CD4-positive, alpha-beta T cell treated with Interleukin-10 for 1 hour (primary cell): ENCODE measurements at places on chromosomes 1 and 21.

- DNase-seq: peak; percentile 39
Observed at GRCh38 chr1:200862713-200863415, 9.9 kb upstream of the GPR25 start.

DNA sequence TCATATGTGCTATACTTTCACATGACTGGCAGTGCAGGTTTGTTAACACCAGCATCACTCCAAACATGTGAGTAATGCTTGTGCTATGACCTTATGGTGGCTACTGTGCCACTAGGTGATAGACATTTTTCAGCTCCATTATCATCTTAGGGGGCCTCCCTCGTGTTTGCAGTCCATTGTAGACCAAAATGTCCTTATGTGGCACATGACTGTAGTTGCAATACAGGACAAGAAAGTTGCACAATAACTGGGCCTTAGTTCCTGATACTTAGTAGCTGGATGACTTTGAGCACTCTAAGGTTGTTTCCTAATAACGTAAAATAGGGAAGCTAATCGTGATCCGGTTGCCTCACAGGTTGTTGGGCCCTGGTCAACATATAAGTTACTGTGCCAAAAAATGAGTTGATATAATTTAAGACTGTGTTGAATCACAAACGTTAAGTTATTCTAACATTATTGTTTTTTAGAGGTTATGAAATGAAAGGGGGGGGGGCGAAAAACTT is 511 bp upstream of the SNX27 start:
- DNase-seq: no peak

DNA sequence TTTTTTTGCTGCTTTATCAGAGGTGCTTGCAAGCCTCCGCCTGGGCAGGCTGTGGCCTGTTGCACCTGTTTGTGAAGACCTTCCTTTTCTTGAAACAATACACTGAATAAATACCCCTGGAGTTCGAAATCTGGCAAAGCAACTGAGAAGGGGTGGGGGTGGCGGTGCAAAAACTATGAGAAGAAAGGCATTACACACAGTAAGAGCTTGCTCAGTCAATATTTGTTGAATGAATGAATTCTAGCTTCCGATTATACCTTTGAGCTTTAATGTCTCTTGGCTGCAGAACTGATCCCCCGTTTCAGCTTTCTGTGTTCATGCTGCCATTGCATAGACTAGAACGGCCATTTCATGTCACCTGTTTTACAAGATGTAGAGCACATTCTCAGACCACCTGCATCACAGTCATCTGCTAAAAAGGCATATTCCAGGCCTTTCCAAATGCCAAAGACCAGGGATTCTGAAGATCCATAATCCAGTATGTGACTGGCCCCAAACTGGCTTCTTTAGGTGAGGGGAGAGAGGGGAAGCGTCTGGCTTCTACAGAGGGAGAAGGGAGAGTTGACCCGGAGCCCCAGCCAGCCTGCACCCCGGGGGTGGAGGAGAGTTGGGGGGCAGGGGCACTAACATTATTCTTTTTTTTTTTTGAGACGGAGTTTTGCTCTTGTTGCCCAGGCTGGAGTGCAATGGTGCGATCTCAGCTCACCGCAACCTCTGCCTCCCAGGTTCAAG is 111.5 kb downstream of the ETS2 start:
- no peak for DNase-seq

DNA sequence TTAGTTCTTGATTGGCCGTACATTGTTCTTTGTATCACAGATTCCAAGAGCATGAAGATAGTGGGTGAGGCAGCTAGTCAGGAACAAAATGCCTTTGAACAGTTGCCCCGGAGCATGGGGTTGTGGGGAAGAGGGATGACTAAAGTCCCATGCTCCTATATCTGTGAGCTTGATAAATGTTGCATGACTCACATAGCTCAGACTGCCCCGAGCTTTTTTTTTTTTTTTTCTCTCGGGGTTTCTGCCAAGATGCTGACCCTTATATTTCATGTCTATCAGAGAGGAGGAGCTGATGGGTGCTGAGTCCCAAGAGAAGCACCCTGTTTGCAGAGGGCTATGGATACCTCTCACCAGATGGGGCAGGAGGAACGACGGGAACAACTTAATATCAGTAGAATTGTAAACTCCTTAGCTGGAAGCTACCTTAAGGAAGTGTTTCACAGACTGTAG is 40.6 kb downstream of the SRRM1 start:
- DNase-seq: no peak

GRCh38 chr1:168031627-168032026 is 94.8 kb upstream of the MPC2 start:
- no peak for DNase-seq

- DNase-seq: no peak
Observed at GRCh38 chr1:40270152-40270834, 12.3 kb downstream of the ZMPSTE24 start.

GRCh38 chr1:86696522-86696921 is 7.9 kb upstream of the SH3GLB1 start:
- DNase-seq: no peak

DNA sequence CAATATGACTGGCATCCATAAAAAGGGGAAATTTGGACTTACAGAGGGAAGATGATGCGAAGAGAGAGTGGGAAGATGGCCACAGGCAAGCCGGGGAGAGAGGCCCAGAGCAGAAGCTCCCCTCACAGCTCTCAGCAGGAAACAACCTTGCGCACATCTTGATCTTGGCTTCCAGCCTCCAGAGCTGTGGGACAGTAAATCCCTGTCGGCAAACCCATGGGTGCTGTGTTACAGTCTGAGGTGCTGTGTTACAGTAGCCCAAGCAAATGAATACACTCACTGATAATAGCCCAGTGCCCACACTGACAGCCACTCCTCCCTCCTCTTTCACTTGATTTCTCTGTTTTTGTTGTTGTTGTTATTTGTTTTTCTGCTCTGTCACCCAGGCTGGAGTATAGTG is 22.4 kb downstream of the CDCA8 start:
- DNase-seq: no peak

DNA sequence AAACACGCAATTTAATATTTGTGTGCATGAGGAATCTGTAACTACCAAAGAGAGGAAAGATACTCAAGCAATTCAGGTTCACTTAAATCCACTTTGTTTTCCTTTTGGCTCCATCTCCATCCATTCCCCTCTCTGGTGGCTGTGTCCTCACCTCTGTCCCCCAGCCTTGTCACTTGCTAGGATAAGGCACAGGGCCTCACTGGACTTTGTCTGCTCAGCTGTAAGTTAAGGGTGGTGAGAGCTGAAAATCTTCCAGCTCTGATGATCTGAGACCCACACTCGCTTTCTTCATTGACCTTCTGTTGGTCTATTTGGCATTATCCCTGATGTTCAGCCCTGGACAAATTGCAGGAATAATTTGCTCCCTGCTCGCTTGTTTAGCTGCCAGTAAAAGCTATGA is 56.5 kb downstream of the RHOU start:
- no peak for DNase-seq

DNA sequence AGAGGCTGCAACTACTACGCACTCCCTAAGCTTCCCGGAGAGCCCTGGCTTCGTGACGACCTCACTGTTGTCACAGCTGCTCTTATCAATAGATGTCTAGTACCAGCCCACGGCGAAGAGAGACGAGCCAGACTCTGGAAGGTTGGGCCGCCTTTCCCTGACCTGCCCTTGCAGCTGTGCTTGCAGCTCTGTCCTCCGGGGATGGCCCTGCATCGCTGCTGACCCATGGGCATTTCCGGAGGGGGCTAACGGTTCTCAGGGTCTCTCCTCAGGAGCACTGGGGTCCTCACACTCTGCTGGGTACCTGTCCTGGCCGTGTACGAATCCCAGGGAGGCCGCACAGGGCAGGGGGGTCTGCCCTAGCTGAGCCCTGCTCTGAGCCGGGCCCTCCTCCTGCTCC is 93.8 kb upstream of the COL6A1 start:
- DNase-seq: no peak

GRCh38 chr1:94209982-94210381 is 27.4 kb downstream of the ARHGAP29 start:
- DNase-seq: no peak

- no peak for DNase-seq
Observed at GRCh38 chr1:119987112-119987511, 82.3 kb downstream of the NOTCH2 start.

DNA sequence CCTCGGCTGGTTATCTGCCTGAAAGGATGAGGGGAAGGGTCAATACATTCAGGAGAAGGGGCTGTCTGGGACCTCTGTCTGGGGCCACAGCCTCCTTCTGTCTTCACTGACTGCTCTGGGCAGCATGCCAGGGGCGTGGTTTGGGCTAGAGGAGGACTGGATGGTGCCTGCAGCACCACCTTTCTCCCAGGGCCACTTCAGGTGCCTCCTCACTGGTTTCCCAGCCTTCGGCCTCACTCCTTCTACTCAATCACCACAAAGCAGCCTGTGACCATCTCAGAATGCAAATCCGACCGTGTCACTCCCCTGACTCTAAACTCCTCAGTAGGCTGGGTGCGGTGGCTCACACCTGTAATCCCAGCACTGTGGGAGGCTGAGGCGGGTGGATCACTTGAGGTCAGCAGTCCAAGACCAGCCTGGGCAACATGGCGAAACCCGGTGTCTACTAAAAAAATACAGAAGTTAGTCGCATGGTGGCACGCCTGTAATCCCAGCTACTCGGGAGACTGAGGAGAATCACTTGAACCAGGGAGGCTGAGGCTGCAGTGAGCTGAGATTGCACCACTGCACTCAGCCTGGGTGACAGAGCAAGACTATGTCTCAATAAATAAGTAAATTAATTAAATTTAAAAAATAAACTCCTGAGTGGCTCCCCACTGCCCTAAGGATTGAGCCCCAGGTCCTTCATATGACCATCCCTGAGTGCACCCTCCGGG is 50.1 kb upstream of the ECE1 start:
- DNase-seq: no peak

DNA sequence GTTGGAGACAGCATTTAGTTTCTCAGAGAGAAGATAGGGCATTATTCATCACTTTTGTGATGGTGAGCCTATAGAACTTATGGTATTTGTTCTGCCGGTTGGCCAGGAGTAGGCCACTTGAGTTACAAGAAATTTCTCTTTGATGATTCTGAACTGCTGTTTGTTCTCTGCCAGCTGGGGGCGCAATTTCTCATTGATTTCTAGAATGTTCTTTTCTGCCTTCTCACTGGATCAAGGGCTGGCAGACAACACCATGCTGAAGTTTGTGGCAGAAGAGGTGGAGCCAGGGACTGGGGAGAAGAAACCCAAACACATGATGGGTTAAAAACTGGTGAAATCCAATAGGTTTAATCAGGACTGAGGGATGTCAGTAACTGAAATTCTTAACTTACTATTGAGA is 360.6 kb downstream of the FAM72C start:
- DNase-seq: no peak

DNA sequence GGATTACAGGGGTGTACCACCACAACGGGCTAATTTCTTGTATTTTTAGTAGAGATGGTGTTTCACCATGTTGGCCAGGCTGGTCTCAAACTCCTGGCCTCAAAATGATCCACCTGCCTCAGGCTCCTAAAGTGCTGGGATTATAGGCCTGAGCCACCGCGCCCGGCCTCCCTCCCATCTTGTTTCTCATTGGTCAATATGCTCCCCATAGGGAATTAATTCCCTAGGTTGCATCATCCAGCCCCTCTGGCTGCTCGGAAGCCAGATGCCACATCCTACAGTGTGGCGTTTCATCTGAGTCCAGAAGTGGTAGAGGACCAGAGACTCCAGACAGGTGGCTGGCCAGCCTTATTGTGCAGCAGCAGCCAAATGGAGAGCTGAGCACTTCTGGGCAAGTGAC is 11.5 kb upstream of the VASH2 start:
- DNase-seq: no peak

DNA sequence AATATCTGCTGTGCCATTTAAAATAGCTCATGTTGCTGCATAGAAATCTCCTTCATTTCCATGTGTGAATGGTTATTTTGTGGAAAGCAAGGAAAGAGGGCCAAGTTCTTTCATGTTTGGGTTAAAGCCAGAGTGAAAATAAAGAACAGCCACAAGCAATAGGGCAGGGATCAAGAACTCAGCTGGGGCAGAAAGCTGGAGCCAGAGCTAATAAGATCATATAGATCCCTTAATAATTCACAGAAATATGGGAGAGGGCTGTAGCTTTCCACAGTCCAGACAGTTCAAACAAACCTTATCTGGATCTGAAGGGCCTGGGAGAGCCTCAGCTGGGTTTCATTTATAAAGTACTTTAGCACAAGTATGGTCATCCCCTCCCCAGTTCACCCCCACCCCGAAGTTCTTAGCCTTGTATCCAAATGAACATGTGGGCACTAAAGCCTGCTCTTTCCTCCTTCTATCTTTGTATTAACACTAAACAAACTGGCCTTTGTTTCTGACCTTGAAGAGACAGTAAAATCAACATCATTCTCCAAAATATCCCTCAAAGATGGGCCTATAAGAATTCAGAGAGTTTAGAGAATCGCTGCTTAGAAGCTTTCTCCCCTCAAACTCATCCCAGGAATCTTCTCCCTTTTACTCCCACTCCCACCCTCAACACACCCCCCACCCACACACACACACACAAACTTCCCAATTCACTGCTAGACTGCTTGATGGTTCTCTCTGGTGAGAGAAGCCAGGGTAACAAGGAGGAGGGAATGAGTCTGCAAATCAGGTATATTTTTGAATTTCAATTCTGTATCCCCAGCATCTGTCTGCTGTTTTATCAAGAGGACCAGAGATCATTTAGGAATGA is 41.7 kb downstream of the UTP25 start:
- no peak for DNase-seq

DNA sequence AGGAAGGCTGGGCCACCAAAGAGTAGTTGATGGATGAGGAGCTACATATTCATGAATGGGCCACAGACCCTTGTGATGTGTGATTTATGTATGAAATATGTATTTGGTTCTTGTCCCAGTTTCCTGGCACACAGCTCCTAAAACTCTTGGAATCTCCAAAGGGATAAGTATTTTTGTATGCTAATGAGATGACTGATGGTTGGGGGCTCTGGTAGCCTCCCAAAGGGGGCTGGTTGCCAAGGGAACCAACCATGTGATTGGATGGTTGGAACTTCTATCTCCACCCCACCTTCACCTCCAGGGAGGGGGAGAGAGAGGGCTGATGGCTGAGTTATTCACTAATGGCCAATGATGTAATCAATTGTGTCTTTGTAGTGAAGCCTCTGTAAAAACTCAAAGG is 77.1 kb downstream of the ZNF281 start:
- no peak for DNase-seq

DNA sequence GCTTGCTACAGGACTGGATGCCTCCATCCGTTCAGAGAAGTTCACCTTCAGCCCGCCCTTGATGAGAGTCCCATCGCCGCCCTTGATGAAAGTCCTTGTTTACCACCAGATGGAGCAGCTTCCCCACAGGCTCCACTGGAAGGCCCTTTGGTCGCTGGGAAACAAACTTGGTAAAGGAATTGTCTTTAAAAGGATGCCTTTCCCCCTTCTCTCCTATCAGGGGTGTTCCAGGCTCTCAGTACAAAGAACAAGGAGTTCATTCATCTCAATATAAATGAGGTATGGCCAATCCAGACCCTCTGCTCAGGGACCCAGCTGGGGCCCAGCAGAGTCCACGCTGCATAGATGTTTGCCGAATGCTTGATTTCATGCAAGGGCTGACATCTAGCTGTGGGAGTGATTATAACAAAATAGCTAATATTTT is 50.8 kb downstream of the CAPN9 start:
- peak; percentile 6 for DNase-seq

GRCh38 chr1:55375617-55376258 is 160.6 kb upstream of the USP24 start:
- DNase-seq: peak; percentile 37
